ENCODE measurements at places on chromosomes 12 and 14. TPM values are rescaled to one million over a fixed set of nuclear protein-coding genes. Genes with fewer than 3 reads are reported as not detected.

The MTRFR gene
- total RNA-seq: 56.9 TPM

DNA sequence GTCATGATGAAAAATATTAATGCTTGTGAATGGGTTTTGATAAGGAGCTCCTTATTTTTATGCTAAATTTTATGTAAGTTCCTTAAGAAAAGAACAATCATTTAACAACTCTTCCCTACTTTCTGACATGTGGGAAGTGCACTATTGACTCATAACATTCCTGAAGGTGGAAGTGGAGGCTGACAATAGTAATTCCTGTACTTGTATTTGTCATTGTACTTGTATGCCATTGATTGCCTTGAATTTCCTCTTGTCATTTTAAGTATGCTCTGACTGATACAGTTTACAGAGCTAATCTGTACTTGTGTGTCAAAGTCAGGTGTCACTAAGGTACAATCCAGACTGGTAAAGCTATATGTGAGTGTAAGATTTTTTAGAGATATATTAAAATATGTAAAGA is 440.0 kb downstream of the SLC16A7 start:
- DNase-seq: no peak

GRCh38 chr14:59161561-59162175 is 26.8 kb upstream of the DAAM1 start:
- DNase-seq: peak; percentile 48

DNA sequence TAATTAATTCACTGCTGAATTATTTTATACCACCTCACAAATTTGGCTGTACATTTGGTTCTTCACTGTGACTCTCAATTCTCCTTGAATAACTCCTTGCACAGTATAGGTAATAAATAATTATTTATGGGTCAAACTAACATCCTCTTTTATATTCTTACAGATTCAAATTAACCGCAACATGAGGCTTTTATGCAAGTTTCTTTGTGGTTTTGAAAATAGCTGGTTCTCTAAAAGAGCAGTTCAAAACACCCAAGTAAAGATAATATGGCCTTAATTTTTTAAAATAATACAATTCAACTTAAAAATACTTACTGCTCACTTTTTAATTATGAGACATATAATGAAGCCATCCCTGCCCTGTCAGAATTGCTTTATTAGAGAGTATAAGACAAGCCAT is 12.9 kb upstream of the TRIM9 start:
- no peak for DNase-seq

DNA sequence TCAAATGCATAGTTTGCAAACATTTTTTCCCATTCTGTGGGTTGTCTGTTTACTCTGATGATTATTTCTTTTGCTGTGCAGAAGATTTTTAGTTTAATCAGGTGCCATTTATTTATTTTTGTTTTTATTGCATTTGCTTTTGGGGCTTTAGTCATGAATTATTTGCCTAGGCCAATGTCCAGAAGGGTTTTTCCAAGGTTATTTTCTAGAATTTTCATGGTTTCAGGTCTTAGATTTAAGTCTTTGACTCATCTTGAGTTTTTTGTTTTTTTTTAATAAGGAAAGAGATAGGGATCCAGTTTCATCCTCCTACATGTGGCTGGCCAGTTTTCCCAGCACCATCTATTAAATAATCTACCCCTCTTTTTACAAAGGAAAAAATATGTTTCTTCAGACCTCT is 57.2 kb upstream of the TMEM260 start:
- DNase-seq: no peak

Data from naive thymus-derived CD4-positive, alpha-beta T cell (primary cell).